Natural killer cell (primary cell): ENCODE measurements at places on chromosomes 3 and 15.
A peak's percentile ranks its signal among the peaks of the same experiment; 100 is the strongest.

DNA sequence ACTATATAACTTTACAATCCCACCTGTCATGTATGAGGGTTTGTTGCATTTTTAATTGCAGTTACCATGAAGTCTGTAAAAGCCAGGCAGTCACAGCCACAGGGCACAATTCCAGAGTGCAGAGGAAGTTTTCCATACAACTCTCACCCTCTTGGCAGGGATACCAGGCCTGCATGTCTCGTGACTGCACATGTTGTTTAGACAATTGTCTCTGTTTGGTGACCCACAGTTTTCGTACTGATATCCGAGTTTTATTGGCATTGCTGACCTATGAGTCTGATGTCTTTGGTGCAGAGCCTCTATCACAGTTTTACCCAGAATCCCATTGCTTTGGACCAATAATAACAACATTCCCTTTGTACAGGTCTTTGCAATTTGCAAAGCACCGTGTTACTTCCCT, 24.9 kb upstream of the MYZAP start:
- DNase-seq = no peak

DNA sequence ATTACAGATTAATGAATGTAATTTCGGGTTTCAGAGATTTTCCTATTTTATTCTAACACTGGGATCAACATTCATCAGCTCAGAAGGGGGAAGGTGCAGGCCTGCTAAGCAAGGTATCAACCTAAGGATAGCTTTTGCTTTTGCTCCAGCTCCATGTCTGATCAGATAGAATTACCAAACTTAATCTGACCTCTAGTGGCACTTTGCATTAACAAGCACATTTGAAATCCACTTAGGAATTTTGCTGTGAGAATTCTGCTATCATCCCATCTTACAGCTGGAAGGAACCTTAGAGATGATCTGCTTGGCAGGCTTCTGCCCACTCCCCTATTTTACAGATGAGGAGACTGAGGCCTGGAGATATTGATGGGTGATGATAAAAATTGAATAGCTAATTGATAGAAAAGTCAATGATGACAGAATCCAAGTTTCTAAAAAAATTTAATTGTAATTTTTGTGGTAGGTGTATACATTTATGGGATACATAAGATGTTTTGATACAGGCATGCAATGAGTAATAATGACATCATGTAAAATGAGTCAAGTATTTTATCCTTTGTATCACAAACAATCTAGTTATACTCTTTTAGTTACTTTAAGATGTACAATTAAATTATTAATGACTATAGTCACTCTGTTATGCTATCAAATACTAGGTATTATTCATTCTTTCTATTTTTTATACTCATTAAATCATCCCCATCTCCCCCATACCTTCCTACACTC, 209.2 kb upstream of the ZPLD1 start:
- DNase-seq = peak; percentile 67

- DNase-seq = no peak
Observed at GRCh38 chr3:46485779-46486175, 12.0 kb upstream of the RTP3 start.

- no peak for DNase-seq
Observed at GRCh38 chr3:107899990-107900651, 190.7 kb downstream of the CD47 start.

- DNase-seq = no peak
Observed at GRCh38 chr3:144185276-144185675, 213.7 kb downstream of the DIPK2A start.

- DNase-seq = no peak
Observed at GRCh38 chr3:20186600-20187004, 596 bp upstream of the SGO1 start.

DNA sequence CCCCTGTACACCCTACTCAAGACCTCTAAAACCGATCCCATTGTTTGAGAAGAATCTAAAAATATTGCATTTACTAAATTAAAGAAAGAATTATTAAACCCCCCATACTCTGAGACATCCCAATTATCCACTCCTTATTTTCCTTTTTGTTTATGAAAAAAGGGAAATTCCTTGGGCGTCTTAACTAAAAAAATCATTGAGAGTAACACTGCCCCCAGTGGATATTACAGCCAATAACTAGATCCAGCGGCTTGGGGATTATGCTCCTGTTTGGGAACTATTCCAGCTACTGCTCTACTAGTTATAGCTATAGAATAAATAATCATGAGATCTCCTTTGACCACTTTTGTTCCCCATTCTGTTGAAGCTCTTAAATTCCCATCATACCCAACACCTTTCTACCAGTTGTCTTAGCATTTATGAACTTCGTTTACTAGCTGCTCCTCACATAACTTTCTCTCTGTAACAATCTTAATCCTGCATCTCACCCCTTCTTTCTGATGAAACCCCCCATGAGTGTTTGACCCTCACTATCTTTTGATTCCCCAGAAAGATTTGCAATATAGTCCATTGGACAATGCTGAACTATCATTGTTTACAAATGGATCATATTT, 12.7 kb upstream of the CFAP91 start:
- no peak for DNase-seq

DNA sequence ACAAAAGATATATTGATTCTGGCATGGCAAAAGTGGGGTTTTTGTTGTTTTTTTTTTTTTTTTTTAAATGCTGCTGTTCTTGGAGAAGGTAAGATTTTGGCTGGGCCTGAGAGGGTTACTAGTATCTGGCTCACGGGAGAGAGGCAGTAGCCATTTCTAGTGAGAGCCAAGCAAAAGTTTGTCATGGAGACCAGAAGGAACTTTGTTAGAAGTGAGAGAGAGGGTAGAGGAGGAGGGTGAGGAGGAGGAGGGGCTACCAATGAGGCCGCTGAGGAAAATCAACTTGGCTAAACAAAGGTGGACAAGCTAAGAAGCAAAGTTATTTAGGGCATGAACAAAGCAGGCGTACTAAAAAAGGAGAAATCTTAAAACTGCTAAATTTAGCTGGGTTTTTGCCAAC, 48.9 kb upstream of the STRIT1 start:
- DNase-seq = no peak

GRCh38 chr3:59133311-59133710, 83.5 kb upstream of the CFAP20DC start:
- DNase-seq = no peak

GRCh38 chr3:153633407-153633806, 471.4 kb downstream of the RAP2B start:
- DNase-seq = no peak

GRCh38 chr3:187243933-187244524, 46.7 kb downstream of the RTP1 start:
- no peak for DNase-seq

DNA sequence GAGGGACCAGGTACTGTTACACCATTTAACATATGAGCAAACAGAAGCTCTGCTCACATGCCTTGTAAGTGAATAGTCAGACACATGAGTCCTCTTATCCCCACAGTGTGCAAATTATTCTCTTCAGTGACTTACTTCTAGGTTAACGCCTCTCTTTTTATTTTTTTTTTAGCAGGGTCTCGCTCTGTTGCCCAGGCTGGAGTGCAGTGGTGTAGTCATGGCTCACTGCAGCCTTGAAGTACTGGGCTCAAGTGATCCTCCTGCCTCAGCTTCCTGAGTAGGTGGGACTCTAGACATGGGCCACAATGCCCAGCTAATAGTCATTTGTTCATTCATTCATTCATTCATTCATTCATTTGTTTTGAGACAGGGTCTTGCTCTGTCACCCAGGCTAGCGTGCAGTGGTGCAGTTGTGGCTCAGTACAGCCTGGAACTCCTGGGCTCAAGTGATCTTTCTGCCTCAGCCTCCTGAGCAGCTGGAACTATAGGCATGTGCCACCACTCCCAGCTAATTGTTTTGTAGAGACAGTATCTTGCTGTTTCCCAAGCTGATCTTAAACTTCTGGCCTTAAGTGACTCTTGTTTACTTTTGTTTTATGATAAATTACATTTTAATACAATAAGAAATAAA, 94.7 kb downstream of the LRRC28 start:
- no peak for DNase-seq

DNA sequence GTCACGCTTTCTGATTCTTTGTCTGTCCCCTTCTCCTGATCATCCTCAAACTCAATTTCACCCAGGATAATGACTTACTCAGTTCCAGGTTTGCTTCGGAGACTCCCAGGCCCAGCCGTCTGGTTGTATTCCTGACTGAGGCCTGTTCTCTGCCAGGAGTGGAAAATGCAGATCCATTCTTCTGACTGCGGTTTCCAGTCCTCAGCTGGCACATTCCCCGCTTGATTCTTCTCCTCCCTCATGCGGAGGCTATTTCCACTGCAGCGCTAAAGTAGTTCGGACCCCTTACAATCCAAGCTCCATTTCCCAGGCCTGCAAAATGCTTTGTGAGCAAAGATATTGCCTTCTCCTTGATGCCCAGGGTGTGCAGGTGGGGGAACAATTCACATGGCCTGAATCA, 47.2 kb upstream of the GALNT15 start:
- no peak for DNase-seq

DNA sequence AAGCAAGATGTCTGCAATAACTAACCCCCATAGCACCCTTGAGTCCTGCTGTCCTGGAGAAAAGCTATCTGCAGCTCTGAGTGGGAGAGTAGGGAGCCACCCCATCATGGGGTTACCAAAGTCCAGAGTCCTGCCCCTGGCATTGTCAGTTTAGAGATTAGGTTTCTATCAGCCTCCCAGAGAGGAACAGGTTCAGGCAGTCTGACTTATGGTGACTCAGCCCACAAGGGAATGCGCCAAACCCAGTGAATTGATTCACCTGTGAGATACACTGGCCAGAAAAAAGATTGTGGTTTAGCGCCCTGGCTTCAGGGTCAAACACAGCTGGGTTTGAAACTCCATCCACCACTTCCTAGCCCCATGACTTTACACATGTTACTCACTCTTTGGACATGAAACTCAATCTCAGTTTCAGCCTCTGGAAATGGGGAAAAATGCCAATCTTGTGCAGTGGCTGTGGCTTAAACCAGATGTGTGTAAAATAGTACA, 263.6 kb upstream of the HES1 start:
- no peak for DNase-seq

DNA sequence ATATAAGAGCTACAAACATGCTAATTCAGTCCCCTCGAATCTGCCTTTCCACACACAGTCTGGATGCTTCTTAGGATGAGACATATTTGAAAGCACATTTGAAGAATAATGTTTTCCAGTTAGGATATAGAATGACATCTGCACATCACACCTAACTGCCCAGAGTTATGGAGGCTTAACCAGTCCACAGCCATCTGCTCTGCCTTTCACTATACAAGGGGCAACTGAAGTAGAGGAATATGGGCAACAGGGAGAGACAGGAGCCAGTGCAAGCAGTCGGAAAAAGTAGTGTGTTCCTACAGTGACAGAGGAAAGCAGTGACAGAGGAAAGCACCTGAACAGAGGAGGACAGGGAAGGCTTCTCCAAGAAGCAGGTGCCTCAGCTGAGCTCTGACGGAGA, 79.0 kb upstream of the CLDN18 start:
- DNase-seq = no peak

- DNase-seq = no peak
Observed at GRCh38 chr3:7766530-7766929, 735.1 kb upstream of the LMCD1 start.

DNA sequence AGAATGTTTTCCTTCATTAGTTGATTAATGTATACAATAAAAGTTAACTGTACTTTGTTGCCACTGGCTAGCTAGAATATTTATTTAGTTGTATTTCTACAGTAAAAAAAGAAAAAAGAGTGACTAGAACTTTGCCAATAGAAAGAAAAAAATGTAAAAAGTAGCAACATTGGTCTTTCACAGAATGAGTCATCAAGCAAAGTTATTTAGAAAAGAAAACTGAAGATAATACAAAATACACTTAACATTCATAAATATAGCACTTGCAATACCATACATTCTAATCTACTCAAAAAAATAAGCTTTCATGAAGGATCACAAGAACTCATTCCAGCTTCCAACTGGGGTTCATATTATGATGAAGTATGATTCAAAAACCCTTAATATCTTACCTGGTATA, 83.4 kb downstream of the AQR start:
- DNase-seq = no peak

GRCh38 chr15:100291106-100291505, 50.7 kb downstream of the ADAMTS17 start:
- DNase-seq = no peak

GRCh38 chr15:74631935-74632560, 16.4 kb downstream of the CLK3 start:
- DNase-seq = peak; percentile 76

DNA sequence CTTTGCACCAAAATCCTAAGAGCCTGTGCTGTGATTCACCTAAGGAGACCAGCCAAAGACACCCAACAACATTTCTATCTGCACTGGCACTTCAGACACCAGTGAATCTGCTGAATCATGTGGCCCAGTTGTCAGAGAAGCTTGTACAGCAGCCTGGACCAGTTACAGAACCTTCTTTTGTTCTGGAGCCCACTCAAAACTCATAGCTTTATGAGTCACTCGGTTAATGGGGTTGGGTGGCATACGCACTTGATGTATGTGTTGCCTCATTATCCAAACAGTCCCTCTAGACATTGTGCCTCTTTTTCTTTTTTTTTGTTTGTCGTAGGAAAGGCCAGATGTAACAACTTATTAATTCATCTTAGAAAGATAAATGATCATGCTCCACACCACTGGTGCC, 25.6 kb upstream of the GOLGA6L2 start:
- DNase-seq = no peak

DNA sequence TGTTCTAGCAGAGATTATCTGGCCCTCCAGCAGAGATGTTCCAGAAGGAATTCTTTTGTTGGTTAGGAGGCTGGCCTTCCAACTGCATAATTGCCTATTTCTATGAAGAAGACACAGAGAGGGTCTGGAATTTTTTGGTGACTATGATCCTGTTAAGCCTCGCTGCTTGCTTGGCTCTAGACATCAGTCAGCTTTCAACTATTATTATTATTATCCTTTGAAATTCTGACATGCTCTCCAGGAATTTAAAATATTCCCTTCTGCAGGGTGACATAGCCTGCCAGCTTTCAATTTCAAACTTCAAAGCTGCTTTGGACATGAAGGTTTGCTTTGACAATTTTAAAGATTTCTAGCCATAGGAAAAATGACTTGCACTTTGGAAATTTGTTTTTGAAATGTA, 26.3 kb upstream of the ZNF148 start:
- no peak for DNase-seq

- no peak for DNase-seq
Observed at GRCh38 chr3:177498037-177498857, 301.0 kb upstream of the TBL1XR1 start.
